Activated CD4-positive, alpha-beta T cell treated with anti-CD3 and anti-CD28 coated beads, Interleukin-2, Interleukin-4, amounts not matched to agents 100 ng/mL and 50 ng/mL, durations not matched to agents 16 hours and 8 hours (primary cell): ENCODE measurements at places on chromosomes 12 and 14.

GRCh38 chr12:118544569-118544968 is 168.2 kb downstream of the SUDS3 start:
- no peak for DNase-seq

- DNase-seq, result peak; percentile 66
Observed at GRCh38 chr12:6532927-6533652, 1.2 kb upstream of the GAPDH start.

- DNase-seq, result no peak
Observed at GRCh38 chr12:9076733-9077132, 39.0 kb downstream of the A2M start.

- DNase-seq, result no peak
Observed at GRCh38 chr12:66739940-66740651, 61.2 kb upstream of the GRIP1 start.

DNA sequence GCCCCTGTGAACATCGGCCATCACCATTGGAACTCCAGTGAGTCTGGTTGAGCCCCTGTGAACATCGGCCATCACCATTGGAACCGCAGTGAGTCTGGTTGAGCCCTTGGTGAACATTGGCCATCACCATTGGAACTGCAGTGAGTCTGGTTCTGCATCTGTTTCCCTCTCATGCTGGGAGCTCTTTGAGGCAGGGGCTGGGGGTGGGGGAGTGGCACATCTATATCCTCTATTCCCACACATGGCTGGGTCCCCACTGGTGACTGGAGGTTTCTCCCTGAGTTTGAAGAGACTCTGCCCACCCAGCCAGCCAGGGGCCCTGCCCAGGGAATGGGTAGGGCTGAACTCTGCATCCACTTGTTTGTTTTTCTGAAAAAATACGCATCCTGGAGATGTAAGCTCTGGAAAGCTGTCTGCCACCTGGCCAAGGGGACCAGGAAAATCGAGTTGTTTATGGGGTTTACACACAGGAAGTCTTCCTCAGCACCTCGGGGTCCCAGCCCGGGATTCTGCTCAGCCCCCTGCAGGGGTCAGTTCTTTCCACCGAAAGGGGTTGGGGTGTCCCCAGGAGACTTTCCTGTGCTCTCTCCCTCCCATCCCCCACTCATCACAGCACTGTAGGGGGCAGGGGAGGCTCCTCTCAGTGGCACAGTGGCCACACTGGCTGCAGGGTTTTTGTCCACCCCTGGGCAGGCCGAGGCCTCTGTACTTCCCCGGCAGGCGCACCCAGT is 170.5 kb upstream of the GSC start:
- no peak for DNase-seq

DNA sequence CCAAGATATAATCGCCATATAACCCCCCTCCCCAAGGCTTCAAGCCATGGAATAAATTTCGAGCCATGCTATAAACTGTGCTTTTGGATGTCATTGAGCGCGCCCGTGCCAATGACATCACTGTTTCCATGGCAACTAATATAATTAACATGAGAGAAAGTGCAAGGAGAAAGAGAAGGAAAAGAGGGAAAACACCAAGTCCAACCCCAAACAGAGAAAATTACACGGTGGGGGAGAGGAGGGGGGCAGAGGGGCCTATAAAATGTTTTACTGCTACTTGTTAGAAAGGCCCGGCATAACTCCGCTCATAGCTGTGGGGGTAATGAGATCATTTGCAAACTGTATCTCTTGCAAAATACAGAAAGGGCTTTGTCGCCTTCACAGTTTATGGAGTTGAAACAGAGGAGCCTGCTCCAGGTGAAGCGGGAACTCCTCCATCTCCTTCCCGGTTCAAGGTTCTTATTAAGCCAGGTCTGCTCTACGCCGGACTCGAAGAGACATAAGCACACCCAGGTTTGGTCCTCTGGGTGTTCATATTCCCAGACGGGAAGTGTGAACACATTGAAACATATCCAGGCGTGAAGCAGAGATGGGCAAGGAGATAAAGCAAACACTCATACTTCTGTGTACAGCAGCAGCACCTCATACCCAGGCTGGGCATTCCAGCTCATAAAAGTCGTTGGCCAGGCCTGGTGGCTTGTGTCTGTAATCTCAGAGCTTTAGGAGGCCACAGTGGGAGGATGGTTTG is 99.1 kb upstream of the MAP1LC3B2 start:
- DNase-seq, result no peak

DNA sequence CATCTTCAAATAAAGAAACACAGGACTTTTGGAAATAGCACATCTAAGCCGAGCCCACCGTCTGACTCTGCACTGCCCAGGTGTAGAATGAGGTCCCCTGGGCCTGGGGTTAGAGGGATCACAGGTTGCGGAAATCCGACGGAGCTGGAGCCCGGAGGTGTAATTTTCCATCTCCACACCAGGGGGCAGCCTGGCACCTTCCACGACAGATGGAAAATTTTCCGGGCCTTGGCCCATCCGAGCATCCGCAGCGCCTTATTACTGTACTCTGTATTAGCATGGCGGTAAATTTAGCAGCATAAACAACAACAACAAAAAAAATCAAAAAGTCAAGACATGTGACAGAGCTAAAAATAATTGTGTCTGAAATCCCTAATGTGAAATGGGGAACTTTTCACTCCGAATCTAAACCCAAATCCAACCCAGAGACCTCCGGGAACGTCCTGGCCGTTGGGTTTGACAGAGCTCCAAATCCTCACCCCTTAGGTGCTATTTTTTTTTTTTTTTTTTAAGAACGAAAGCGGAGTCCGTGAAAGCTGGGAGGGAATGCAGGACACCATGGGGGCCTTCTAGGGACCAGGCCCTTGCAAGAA is 93.9 kb downstream of the KSR2 start:
- peak; percentile 74 for DNase-seq

- DNase-seq, result no peak
Observed at GRCh38 chr14:24147761-24148428, 597 bp downstream of the RNF31 start.

- DNase-seq, result no peak
Observed at GRCh38 chr14:91879196-91879595, 11.9 kb upstream of the TC2N start.

DNA sequence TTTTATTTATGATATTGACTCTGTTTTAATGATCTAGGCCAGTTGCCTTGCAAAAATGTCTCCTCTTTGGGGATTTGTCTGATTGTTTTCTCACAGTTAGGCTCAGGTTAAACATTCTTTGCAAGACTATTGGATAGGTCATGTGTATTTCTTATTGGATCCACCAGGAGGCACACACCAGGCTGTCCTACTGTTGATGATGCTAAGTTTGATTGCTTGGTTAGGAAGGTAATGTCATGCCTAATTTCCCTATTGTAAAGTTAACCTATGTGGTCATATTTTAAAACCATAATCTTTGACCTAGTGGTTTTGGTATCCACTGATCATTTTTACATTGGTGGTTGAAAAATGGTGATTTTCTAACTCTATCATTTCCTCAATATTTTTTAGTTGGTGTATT is 137.1 kb downstream of the BRMS1L start:
- DNase-seq, result peak; percentile 22

DNA sequence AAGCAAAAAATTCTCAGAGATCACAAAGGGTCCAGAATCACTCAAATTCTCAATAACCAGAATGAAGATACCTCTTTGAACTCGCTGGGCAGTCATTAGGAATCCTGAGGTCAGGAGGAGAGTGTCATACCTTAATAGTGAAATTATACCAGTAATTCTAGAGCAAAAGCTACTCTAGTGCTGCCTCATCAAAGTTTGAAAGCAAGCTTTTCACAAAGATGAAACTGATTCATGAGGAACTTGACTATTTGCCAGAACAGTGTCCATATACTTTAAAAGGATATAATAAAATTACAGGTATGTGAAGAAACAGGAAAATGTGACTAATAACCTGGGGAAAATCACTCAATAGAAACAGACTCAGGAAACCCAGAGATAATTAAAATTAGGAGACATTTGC is 44.5 kb downstream of the EML5 start:
- DNase-seq, result no peak

DNA sequence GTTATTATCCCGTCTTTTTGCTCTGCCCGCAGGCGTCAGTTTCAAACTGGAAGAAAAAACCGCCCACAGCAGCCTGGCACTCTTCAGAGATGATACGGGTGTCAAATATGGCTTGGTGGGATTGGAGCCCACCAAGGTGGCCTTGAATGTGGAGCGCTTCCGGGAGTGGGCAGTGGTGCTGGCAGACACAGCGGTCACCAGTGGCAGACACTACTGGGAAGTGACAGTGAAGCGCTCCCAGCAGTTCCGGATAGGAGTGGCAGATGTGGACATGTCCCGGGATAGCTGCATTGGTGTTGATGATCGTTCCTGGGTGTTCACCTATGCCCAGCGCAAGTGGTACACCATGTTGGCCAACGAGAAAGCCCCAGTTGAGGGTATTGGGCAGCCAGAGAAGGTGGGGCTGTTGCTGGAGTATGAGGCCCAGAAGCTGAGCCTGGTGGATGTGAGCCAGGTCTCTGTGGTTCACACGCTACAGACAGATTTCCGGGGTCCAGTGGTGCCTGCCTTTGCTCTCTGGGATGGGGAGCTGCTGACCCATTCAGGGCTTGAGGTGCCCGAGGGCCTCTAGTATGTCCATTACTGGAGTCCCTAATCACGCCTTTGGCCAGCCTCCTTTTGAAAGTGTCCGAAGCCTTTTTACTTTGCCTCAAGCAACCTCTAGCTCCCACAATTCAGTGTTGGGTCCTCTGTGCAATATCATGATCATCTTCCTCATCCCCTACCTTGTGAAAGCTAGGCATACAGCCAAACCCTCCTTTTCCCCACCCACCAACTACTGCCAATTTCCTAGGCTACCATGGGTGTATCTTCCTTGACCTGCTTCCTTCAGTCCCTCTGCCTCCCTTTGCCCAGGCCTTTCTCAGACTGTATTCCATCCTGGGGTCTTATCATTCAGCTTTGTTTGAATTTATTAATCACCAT is 891 bp downstream of the SPRYD4 start:
- no peak for DNase-seq

GRCh38 chr12:63068857-63069442 is 82.1 kb downstream of the AVPR1A start:
- DNase-seq, result peak; percentile 13

DNA sequence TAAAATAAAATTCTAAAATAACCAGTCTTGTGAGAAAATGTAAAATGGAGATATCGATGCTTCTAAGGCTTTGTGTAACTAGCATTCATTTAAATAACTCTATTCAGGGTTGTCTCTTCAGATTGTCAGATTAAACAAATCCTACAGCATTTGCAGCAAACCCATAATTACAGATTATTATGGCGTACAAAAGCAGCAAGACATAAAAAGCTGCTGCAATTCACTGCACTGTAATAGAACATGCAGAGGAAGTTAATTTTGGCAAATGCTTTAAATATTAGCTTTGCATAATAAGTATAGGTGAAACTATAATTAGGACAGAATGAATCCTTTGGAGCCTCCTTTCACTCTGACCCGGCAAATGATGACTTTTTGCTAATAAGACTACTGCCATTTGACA is 98.3 kb downstream of the INSM2 start:
- no peak for DNase-seq

GRCh38 chr12:46933947-46934346 is 108.2 kb upstream of the SLC38A4 start:
- DNase-seq, result peak; percentile 15

DNA sequence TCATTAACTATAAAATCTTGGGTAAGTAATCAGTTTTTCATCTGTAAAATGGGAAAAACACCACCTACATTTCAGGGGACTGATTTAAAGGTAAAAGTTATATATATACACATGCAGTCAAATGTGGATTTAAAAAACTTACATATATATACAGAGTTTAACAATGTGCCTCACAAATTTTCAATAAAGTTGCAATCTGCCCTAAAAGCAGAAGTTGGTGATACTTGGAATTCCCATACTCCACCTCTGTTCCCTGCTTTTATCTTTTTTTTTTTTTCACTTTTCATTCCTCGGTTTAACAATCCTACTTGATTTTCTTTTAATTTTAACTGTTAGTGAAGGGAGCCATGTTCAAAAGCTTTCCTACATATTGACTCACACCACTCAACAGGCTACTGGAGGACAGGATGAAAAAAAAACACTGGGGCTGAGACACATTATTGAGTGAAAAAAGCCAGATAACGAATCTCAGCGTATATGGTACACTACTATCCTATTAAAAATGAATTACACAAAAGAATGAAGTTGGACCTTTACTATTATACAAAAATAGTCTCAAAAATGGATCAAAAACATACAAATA is 24.3 kb downstream of the SPPL3 start:
- no peak for DNase-seq

- no peak for DNase-seq
Observed at GRCh38 chr12:51887476-51888315, at the start of gene ANKRD33. Gene ANKRD33, plus strand, starts transcription at chr12:51888103. Its CDS starts 84 bp downstream, at chr12:51888187.

GRCh38 chr12:79547044-79547734 is 143.6 kb downstream of the PAWR start:
- no peak for DNase-seq

DNA sequence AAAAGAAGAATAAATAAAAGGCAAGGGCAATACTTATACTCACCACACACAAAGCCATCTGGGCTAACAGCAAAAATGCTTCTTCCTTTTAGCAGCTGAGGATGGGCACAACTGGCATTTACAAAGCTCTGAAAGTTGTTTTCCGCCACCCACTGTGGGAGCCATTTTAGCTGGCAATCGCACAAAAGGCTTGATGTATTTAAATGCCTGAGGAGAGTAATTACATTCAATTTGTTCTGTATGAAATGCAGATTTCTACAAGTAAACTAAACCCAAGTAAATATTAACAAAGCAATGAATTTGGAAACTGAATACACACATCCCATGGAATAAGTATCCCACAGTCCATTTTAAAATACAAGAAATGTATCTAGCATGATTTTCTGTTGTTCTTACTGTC is 37.5 kb downstream of the LRIG3 start:
- no peak for DNase-seq

- DNase-seq, result no peak
Observed at GRCh38 chr12:32448586-32448985, 49.2 kb downstream of the FGD4 start.

GRCh38 chr12:86134561-86134960 is 121.6 kb downstream of the MGAT4C start:
- no peak for DNase-seq

DNA sequence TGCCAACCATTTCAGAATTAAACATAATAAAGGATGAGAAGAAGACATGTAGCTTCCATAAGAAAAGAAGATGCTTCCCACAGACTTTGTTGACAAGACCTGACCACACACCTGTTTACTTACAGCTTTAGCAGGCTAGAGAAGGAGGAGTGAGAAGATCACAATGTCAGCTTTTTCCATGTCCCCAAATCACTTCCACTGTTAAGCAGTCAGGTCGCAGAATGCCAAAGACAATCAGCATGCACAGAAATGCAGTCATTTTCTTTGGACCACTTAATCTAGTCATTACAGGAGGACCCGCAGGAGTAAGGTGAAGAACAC is 314.9 kb downstream of the SSPN start:
- no peak for DNase-seq

DNA sequence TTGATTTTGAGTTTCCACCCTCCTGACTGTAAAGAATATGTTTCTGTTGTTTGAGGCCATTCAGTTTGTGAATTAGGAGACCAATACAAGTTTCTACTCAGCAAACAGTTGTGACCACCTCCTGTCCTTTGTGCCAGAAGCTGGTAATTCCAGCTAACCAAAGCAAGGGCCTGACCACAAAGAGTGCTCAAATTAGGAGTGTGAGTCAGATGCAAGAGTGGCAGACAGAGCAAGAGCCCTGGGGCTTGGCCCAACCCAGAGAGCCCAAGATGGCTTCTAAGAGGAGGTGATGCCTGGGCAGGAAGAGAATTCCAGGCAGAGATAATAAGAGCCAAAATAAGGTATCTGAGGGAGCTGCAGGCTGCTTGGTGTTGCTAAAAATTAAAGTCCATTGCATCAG is 77.7 kb upstream of the C14orf132 start:
- DNase-seq, result no peak
